NCI-H2029 (cell line): ENCODE measurements at places on chromosomes 3 and 15.

DNA sequence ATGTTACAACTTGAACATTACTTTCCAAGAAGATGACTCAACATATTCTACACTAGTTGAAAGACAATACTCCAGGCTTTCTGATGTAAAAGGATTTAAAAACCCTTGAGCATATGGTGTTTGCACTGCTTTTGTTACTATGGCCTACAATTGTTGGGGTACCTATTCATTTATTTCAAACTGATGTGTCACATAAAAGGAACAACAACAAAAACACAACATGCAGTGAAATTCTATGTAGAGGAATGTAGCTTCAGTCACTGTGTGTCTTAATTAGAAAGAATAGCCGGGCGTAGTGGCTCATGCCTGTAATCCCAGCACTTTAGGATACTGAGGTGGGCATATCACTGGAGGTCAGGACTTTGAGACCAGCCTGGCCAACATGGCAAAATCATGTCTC is 1.6 kb downstream of the SPATA16 start:
- no peak for DNase-seq

GRCh38 chr3:45066109-45066801 is 40.2 kb downstream of the CLEC3B start:
- no peak for DNase-seq

GRCh38 chr15:31905054-31905453 is 125.3 kb upstream of the CHRNA7 start:
- no peak for DNase-seq

GRCh38 chr15:62109982-62110851 is 43.4 kb downstream of the C2CD4A start:
- no peak for DNase-seq

DNA sequence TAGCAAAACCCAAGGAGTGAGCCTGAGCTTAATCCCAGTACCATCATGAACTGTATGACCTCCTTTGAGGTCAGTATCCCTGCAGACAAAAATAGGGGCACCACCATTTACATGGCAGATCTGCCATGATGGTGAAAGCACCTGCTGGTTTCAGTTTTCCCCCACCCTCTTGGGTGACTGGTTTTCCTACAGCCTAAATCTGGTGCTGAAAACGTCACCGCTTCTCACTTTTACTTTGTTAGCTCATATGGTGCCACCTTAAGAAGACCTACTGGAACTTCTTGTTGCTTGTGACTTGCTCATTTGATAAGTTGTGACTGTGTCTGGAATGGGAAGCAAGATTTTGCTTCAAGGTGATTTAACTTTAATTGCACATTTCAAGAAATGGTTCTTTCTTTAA is 5.1 kb downstream of the PPP1R2 start:
- DNase-seq = no peak

GRCh38 chr15:51335538-51336410 is 2.6 kb downstream of the CYP19A1 start:
- no peak for DNase-seq
